ENCODE measurements at places on chromosomes 7 and 10. TPM values are rescaled to one million over a fixed set of nuclear protein-coding genes. Genes with fewer than 3 reads are reported as not detected.

ZNF503 gene
- total RNA-seq, result 0.09 TPM

CDC14C gene
- not detected for total RNA-seq

SLC39A12 gene
- total RNA-seq, result not detected

GUSB gene
- 62.0 TPM for total RNA-seq

VPS37D gene
- total RNA-seq, result 1.3 TPM

HTR7 gene
- 20.2 TPM for total RNA-seq

FAM131B gene
- 18.5 TPM for total RNA-seq

GARS1 gene
- total RNA-seq, result 234 TPM

NPFFR1 gene
- not detected for total RNA-seq

ZNF22 gene
- 36.9 TPM for total RNA-seq

CXCL12 gene
- 28.3 TPM for total RNA-seq

SCRN1 gene
- total RNA-seq, result 109 TPM

CHST3 gene
- 6.0 TPM for total RNA-seq

SRI gene
- 136 TPM for total RNA-seq

ITIH5 gene
- total RNA-seq, result 1.1 TPM

GHRHR gene
- 5.9 TPM for total RNA-seq

NUTM2E gene
- not detected for total RNA-seq

PDE6C gene
- total RNA-seq, result not detected

GPR141 gene
- total RNA-seq, result 0.55 TPM

PNLIPRP3 gene
- not detected for total RNA-seq

GPR15LG gene
- not detected for total RNA-seq

DYDC1 gene
- total RNA-seq, result not detected

DGKB gene
- total RNA-seq, result 0.26 TPM

ZNF722 gene
- total RNA-seq, result not detected

TFR2 gene
- total RNA-seq, result 2.3 TPM

LRIT1 gene
- total RNA-seq, result not detected

CPVL gene
- 28.0 TPM for total RNA-seq

EGFR gene
- 3.3 TPM for total RNA-seq
